ENCODE measurements at places on chromosomes 4 and X.

GRCh38 chrX:120029354-120029753 lies 48.1 kb downstream of the RHOXF2B start:
- no peak for DNase-seq

DNA sequence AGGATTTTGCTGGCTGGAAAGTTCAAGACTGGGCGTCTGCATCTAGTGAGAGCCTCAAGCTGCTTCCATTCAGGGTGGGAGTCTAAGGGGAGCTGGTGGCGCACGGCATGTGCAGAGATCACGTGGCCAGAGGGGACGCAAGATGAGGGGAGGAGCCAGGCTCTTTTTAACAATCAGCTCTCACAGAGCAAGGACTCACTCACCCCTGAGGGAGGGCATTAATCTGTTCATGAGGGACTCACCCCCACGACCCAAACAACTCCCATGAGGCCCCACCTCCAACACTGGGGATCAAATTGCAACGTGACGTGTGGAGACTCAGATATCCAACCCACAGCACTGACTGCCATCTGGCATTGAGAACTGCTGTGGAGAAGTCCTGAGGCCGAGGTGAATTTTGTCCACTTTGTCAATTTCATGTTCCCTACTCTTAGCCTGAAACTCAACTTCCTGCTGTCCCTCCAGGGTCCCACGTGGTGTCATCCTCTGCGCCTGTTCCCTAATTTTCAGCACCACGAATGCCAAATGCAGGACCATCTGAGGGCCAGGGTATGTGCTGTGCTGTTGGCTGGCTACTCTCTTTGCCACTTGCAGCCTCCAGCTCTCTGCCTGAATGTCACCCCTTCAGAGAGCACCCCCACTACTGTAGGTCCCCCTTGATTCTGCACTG lies 5.6 kb downstream of the ZFP92 start:
- DNase-seq, result no peak

GRCh38 chr4:36304138-36304681 lies 22.8 kb downstream of the DTHD1 start:
- no peak for DNase-seq

DNA sequence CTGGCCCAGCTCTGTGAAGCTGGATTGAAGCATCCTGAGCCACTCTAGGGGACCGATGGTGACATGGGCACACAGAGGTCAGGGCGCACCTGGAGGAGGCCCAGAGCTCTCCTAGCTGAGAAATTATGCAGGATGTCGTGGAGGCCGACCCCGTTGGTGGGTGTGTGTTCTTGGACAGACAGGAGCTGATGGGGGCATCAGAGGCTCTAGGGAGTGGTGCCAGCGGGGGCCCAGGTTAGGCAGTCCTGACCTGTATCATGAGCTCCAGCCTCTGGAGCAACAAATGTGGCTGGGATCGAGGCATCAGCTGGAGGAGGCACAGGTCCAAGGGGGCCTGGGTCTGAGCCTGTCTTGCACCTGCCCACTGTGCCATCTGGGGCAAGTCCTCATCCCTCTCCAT lies 124.6 kb upstream of the PSAPL1 start:
- no peak for DNase-seq

- DNase-seq, result no peak
Observed at GRCh38 chrX:42837101-42837726, 59.3 kb upstream of the PPP1R2C start.

GRCh38 chrX:74180716-74181115 lies 123.3 kb upstream of the ZCCHC13 start:
- no peak for DNase-seq

DNA sequence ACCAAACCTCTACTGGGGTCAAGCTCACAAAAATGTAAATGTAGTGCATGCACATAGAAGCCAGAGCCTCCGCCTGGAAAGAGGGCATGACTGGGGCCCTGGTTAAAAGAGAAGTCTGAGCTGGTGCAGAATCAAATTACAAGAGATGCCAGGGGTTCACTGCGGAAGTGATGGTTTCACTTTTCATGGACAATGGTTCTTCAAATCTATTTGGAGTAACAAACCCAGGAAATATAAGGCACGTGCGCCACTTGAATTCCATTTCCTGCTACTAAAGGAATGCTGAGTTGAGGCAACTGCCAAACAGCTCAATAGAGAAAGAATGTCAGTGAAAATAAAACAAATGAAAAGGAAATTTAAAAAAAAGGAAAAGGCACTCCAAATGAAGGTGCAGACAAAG lies 79.8 kb downstream of the FUNDC1 start:
- peak; percentile 6 for DNase-seq

GRCh38 chr4:153014460-153014859 lies 78.3 kb downstream of the FHDC1 start:
- no peak for DNase-seq

DNA sequence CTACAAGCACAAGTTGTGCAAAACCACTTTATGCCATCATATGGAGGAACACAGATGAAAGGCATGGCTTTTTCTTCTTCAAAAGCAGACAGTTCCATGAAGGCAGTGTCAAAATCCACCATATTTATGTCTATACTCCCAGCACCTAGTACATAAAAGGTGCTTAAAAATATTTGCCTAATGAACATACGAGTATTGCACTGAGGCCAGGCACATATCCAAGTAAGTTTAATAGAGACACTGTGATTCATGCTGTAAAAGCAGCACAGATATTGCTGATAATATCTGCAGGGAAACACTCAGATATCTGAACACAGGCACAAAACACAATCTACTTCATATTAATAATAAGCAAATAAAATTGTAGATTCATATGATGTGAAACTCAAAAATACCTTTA lies 48.1 kb upstream of the CXCL8 start:
- no peak for DNase-seq

DNA sequence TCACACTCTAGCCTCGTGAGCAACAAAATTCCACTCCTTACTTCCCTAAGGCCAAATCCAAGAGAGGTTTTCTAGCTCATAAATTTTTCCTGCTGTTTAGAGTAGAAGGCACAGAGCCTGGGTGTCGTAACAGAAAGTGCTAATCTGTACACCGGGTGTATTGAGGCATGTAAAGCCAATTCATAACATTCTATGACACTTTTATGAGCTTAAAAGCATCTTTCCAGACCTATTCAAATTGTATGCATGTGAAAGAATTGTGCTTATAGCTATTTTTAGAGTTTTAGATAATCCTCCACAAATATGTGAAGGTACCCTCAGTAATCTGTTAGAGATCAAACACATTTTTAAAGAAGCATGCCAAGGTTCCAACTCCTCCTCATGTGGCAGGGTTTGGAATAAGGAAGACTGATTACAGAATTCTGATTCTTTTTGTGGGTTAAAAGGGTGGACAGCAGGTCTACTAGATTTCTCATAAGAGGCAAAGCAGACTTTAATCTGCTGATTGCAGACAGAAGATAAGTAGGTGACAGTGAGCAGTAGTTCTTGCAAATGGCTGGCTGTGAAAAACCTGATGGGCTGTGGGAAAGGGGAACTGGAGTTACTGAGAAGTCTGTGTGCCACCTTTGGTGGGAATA lies 25.5 kb upstream of the LRCH2 start:
- no peak for DNase-seq

- DNase-seq, result no peak
Observed at GRCh38 chr4:181549576-181550188, 693.5 kb upstream of the TENM3 start.

- DNase-seq, result no peak
Observed at GRCh38 chr4:75698963-75699228, 25.5 kb upstream of the USO1 start.

DNA sequence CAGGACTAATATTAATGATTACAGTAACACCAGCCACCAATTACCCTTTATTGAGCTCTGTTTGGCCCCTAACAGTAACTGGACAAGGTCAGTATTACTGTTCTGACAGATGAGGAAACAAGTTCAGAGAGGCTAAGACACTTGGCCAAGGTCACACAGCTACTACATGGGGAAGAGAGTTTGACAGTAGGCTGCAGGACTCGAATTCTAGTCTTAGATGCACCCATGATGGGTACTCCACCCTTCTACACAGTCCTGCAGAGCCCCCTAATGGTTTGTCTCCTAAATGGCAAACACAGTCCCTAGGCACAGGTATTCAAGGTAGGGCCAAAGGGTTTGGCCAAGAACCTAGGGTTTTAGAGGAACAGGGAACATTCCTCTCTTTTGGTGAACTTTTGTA lies 93.9 kb downstream of the NSUN7 start:
- DNase-seq, result no peak

DNA sequence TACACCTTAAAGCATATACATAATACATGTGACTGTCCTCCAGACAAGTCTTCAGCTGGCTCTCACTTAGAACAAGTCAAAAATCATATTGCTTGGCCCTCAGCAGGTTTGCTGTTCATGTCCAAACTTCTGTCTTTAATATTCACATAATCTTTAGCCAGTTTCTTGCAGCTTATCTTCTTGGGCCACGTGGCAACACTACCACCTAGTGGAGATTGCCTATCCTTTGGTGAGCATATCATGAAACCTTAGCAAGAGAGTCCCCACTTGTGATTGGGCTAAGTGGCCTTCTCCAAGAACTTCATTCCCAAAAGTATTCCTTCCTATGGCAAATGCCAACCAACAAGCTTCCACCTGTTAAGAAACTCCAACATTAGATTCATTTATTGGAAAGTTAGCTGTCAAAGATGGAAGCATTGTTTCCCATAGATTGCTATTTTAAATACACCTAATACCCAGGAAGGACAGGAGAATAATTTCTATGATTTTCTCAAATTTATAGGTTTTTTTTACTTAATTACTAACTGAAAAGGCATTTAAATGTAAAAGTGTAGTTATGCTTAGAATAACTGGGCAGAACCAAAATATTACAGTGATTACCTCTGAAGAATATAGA lies 231.9 kb upstream of the INTU start:
- DNase-seq, result peak; percentile 79

- no peak for DNase-seq
Observed at GRCh38 chr4:39375478-39375877, 9.3 kb upstream of the RFC1 start.

DNA sequence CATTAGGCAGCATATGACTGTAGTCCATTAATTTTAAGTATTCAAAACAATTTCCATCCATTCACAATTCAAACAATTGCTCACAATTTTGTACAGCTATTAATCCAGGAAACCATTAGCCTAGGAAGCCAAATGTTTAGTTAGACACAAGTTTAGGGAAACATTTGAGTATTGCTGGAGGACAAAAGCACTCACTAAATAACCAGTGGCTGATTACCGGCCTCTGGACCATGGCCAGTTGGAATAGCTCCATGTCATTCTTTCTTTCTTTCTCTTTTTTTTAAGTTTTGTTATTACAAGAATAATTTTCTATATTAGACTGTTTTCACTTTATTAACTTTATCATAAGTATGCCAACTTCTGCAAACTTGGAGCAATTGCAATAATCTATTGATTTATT lies 31.3 kb downstream of the TRIML2 start:
- no peak for DNase-seq

DNA sequence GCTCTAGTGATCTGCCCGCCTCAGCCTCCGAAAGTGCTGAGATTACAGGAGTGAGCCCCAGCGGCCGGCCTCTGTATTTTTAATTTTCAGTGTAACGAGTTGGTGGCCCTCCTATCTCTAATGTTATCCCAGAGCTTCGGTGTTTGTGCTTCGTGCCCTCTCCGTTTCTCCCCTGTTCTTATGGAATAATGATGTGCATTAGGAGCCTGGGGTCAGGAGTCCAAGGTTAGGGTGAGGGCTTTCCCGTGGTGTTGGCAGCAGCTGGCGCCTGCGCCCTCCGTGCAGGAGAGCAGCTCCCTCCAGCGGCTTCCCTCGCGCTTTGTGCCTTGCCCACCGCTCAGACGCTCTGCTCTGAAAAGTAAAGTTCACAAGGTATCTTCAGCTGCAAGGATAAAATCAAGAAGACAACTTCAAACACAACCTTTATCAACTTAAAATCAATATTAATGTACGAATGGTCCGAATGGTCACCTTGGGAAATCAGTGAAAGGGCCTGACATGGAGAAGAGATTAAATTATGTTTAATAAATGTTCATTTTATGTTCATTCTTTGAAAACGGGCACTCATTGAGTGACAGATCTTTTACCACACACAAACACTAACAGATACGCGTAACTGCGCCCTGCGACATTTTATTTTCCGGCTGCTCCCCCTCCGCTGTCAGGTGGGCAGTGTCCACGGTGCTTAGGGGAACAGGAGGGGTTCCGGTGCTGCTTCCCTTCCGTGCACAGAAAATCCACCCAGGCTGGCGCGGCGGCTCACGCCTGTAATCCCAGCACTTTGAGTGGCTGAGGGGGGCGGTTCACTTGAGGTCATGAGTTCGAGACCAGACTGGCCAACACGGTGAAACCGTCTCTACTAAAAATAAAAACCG lies 62.4 kb downstream of the TRAPPC11 start:
- DNase-seq, result peak; percentile 57

GRCh38 chrX:11422525-11422857 lies 129.3 kb downstream of the AMELX start:
- DNase-seq, result no peak

GRCh38 chr4:2042204-2042946 lies 16.8 kb upstream of the NAT8L start:
- DNase-seq, result no peak

GRCh38 chr4:111988514-111988913 lies 156.7 kb upstream of the FAM241A start:
- no peak for DNase-seq

DNA sequence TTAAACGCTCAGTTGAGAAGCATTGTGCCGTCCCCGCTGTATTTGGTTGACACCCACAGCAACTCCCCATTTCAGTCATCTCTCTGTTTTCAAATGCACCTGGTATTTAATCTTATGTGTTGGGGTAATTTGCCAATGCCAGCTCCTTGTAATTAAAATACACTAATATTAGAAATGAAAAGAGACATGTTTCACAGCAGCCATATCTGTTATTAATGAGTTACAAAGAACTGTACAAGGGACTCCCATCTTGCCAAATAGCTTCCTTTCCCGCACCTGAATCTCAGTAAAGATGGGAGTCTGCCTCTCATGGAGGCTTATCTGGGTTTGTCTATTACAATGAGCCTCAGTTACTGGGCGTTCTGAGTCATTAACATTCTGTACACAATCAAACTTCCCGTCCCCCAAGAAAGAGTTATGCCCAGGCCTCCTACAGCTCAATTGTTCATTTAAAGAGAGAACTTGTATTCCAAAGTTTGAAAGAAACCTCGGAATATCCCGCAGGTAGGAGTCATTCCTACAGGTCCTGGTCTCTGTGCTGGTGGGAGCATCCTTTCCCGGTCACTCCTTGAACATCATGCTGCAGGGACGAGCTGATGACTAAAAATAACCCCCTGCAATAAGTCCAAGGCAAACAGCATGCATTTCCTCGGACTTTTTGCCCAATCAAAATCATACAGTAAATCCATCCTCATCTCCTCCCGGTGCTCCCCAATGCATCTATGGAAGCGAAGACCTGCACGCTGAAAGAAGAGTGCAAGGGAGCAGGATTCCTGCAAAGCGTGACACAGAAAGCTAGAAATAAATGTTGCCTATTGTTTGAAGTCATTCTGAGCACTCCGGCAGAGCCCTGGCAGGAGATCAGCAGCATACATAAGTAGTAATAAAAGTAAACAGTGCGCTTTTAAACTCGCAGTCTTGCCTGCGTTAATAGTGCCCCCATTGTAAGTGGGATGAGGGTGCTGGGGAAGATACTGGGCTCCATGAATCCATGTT lies 926 bp downstream of the NDP start:
- DNase-seq, result no peak

GRCh38 chr4:110137829-110138228 lies 60.6 kb downstream of the ELOVL6 start:
- DNase-seq, result no peak

- no peak for DNase-seq
Observed at GRCh38 chr4:69032847-69033638, 63.2 kb upstream of the UGT2B7 start.

Data from tongue (tissue), 3 donors.